ENCODE measurements at places on chromosomes 3 and 15.

- no peaks in the 10 kb centered on the region for H3K27me3 ChIP-seq
- no peak overlapping the region for H3K4me3 ChIP-seq
- H3K4me1 ChIP-seq, result no peaks in the 10 kb centered on the region
- H3K36me3 ChIP-seq, result no peaks in the 10 kb centered on the region
- DNase-seq, result no peak
- H3K27ac ChIP-seq, result no peak overlapping the region
Observed at GRCh38 chr15:31930967-31931366, 99.3 kb upstream of the CHRNA7 start.

GRCh38 chr15:79643393-79643792, 211.3 kb downstream of the MINAR1 start:
- H3K27ac ChIP-seq, result no peak overlapping the region
- no peak for DNase-seq
- no peak overlapping the region for H3K4me3 ChIP-seq
- no peaks in the 10 kb centered on the region for H3K4me1 ChIP-seq
- no peaks in the 10 kb centered on the region for H3K36me3 ChIP-seq

DNA sequence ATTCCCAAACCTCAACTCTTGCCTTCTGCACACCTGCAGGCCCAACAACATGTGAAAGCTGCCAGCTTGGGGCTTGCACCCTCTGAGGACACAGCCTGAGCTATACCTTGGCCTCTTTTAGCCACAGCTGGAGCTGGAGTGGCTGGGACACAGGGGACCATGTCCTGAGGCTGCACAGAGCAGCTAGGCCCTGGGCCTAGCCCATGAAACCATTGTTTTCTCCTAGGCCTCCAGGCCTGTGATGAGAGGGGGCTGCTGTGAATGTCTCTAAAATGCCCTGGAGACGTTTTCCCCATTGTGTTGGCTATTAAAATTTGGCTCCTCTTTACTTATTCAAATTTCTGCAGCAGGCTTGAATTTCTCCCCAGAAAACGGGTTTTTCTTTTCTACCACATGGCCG, 7.2 kb downstream of the ZKSCAN7 start:
- H3K27ac ChIP-seq, result no peak overlapping the region
- no peak for DNase-seq

GRCh38 chr3:118736107-118736506, 298.5 kb downstream of the IGSF11 start:
- no peaks in the 10 kb centered on the region for H3K4me1 ChIP-seq
- no peaks in the 10 kb centered on the region for H3K27me3 ChIP-seq
- no peak overlapping the region for H3K27ac ChIP-seq

DNA sequence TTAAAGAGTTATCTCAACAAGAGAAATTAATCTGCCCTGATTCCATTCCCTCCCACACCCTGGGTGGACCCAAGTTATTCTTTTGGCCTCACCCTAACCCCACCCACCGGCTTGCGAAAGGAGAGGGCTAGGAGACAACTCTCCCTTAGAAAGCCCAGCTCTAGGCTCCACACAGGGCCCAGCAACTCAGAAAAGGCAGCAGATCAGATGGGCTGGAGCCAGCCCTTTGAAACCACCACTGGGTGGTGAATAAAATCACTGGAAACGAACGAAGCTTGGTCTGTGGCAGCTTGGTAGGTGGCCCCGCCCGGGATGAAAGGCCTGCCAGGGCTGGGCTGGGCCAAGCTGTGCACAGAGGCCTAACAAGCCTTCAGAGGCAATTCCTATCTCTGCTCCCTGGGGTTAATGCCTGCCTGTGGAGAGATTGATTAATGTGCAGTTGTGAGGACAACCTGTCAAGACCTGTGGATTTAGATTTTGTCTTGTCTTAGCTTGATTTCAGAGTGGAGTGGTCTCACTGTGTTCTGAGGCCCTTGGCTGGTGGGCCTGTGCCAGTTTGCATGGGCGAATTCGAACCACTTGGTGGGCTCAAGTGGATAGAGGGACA, 38.8 kb downstream of the BHLHE40 start:
- H3K36me3 ChIP-seq, result no peaks in the 10 kb centered on the region
- no peak overlapping the region for H3K4me3 ChIP-seq
- H3K4me1 ChIP-seq, result peaks cover 54% of the 10 kb centered on the region
- DNase-seq, result peak; percentile 84

- H3K27ac ChIP-seq, result peak overlapping the region; percentile 79
- no peaks in the 10 kb centered on the region for H3K27me3 ChIP-seq
- peaks cover 12% of the 10 kb centered on the region for H3K4me1 ChIP-seq
- DNase-seq, result peak; percentile 73
Observed at GRCh38 chr15:65818927-65819562, 27.0 kb upstream of the DENND4A start.

DNA sequence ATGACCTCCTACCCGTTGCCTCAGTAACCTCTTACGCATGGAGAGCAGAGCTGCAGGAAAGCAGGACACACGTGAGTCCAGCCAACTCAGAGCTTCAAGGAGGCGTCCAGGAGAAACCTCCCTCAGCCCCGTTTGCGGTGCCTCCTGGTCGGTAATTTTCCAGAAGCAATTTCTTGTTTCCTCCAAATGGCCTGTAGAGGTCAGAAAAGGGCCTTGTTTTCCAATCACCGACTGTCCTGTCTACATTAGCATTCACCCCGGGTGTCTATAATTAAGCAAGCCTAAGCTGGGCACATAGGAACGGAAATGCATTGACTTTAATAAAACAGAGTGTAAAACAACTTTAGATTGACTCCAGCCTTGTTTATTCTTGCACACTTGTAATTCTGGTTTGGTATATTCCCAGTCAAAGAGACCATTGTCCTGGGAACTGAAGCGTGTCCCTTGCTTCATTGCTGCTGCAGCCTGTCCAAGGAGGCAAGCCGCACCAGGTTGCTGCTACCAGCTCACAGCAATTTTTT, 836.2 kb downstream of the AGBL1 start:
- no peaks in the 10 kb centered on the region for H3K4me1 ChIP-seq
- no peaks in the 10 kb centered on the region for H3K27me3 ChIP-seq
- no peak overlapping the region for H3K4me3 ChIP-seq
- no peak overlapping the region for H3K27ac ChIP-seq
- H3K36me3 ChIP-seq, result no peaks in the 10 kb centered on the region

- H3K4me1 ChIP-seq, result no peaks in the 10 kb centered on the region
- no peak for DNase-seq
- no peaks in the 10 kb centered on the region for H3K27me3 ChIP-seq
Observed at GRCh38 chr15:61182946-61183345, 46.2 kb downstream of the RORA start.

- H3K4me1 ChIP-seq, result no peaks in the 10 kb centered on the region
- H3K36me3 ChIP-seq, result no peaks in the 10 kb centered on the region
- no peaks in the 10 kb centered on the region for H3K27me3 ChIP-seq
- no peak for DNase-seq
- H3K27ac ChIP-seq, result no peak overlapping the region
Observed at GRCh38 chr15:93288728-93289294, 199.8 kb upstream of the RGMA start.

DNA sequence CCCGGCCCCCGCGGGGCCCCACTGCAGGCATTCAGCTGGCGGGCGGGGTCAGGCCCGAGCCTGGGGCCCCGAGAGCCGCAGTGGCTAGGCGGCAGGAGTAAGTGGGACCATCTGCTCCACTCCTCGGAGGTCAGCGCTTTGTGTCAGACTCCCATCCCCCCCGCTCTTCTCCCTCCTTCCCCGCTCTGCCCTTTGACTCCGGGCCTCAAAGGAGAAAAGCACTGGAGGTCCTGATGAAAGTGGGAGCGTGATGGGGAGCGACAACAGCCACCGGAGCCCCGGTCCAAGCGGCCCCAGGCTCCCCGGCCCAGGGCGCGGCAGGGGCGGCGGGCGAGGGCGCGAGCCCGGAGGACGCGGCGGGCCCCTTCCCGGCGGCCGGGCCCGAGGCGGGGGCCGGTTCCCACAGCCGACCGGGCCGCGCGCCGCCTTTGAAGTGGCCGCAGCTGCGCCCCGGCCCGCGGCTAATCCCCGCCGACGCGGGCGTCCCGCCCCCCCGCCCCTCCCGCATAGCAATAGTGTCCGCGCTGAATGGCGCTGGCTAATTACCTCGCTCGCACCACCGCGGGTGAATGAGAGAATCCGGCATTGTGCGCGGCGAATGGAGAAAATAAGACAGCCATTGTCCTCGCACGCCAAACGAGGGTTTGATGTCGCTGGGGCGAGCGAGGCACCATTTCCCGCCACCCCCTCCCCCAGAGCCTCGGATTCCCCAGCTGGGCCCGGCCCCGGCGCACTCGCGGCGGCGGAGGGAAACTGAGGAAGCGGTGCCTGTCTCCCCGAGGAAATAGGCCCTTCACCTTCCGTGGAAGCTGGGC, 22.4 kb downstream of the IGDCC3 start:
- no peak overlapping the region for H3K27ac ChIP-seq
- peaks cover 8% of the 10 kb centered on the region for H3K4me1 ChIP-seq
- no peak for DNase-seq
- no peaks in the 10 kb centered on the region for H3K36me3 ChIP-seq
- H3K4me3 ChIP-seq, result no peak overlapping the region
- H3K27me3 ChIP-seq, result peaks cover 19% of the 10 kb centered on the region

GRCh38 chr15:67208396-67208795, 46.1 kb downstream of the AAGAB start:
- no peak overlapping the region for H3K4me3 ChIP-seq
- DNase-seq, result no peak
- no peak overlapping the region for H3K27ac ChIP-seq
- no peaks in the 10 kb centered on the region for H3K4me1 ChIP-seq
- H3K36me3 ChIP-seq, result no peaks in the 10 kb centered on the region

- no peak for DNase-seq
- H3K36me3 ChIP-seq, result no peaks in the 10 kb centered on the region
- H3K27me3 ChIP-seq, result no peaks in the 10 kb centered on the region
- no peak overlapping the region for H3K4me3 ChIP-seq
Observed at GRCh38 chr3:127749361-127749760, 73.0 kb downstream of the MGLL start.

- H3K4me3 ChIP-seq, result no peak overlapping the region
- no peak for DNase-seq
- peaks cover 23% of the 10 kb centered on the region for H3K27me3 ChIP-seq
- no peak overlapping the region for H3K27ac ChIP-seq
- no peaks in the 10 kb centered on the region for H3K36me3 ChIP-seq
Observed at GRCh38 chr15:39914977-39915376, 5.1 kb downstream of the GPR176 start.

- no peak for DNase-seq
- H3K4me1 ChIP-seq, result peaks cover 2% of the 10 kb centered on the region
- H3K27me3 ChIP-seq, result no peaks in the 10 kb centered on the region
- peak overlapping the region; percentile 71 for H3K27ac ChIP-seq
- H3K4me3 ChIP-seq, result no peak overlapping the region
Observed at GRCh38 chr15:89761009-89761831, 10.2 kb upstream of the MESP1 start.

- DNase-seq, result no peak
- H3K4me1 ChIP-seq, result no peaks in the 10 kb centered on the region
- no peak overlapping the region for H3K27ac ChIP-seq
- H3K27me3 ChIP-seq, result no peaks in the 10 kb centered on the region
Observed at GRCh38 chr15:52893338-52893737, 103.2 kb upstream of the ONECUT1 start.

DNA sequence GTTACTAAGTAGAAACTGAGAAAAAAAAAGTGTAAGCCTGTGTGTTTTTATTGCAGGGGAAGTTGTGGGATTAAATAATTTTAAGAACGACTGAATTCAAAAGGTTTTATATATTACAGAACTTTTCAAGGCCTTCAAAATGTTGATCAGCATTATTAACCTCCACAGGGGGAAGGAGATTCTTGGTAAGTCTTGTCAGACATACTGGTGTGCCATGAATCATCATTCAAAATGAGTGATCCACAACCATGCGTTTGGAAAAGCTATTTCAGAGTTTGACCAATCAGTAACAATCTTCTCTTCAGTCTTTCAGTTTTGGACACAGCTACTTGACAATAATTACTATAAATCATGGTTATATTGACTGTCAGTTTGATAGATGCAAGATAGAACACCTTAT, 70.2 kb downstream of the ADAMTS9 start:
- H3K4me1 ChIP-seq, result no peaks in the 10 kb centered on the region
- H3K27ac ChIP-seq, result no peak overlapping the region
- peaks cover 4% of the 10 kb centered on the region for H3K36me3 ChIP-seq
- DNase-seq, result no peak

GRCh38 chr15:85402195-85402881, 21.9 kb downstream of the AKAP13 start:
- H3K36me3 ChIP-seq, result no peaks in the 10 kb centered on the region
- H3K27ac ChIP-seq, result no peak overlapping the region

- no peak overlapping the region for H3K4me3 ChIP-seq
- no peaks in the 10 kb centered on the region for H3K4me1 ChIP-seq
- DNase-seq, result no peak
- H3K36me3 ChIP-seq, result no peaks in the 10 kb centered on the region
- H3K27me3 ChIP-seq, result no peaks in the 10 kb centered on the region
Observed at GRCh38 chr3:131047582-131047981, 20.9 kb downstream of the NEK11 start.

DNA sequence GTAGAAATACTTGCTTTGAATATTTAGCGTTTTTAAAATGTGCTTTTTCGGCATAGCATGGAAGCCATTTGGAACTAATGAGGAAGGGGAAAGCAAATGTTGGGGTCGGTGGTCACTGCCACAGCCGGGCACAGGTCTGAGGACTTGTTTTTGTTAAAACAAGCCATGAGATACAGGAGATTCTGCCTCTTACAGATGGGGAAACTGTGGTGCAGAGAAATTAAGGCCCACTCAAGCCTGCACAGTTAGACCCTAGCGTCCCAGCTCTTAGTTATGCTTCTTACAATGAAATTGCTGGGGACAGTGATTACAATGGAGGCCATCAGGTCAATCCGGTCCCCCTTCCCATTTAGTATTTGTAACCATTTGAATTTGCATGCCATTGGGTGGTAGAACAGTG, 2.5 kb upstream of the GPR171 start:
- no peak for DNase-seq
- no peak overlapping the region for H3K4me3 ChIP-seq
- H3K27ac ChIP-seq, result no peak overlapping the region

- H3K36me3 ChIP-seq, result no peaks in the 10 kb centered on the region
- H3K27me3 ChIP-seq, result no peaks in the 10 kb centered on the region
- H3K4me1 ChIP-seq, result no peaks in the 10 kb centered on the region
- no peak overlapping the region for H3K27ac ChIP-seq
- H3K4me3 ChIP-seq, result no peak overlapping the region
Observed at GRCh38 chr15:78676424-78677110, 35.6 kb upstream of the CHRNB4 start.

Data from small intestine (tissue), 16 donors.